ENCODE measurements at places on chromosomes 5 and 9.
A peak's percentile ranks its signal among the peaks of the same experiment; 100 is the strongest.

DNA sequence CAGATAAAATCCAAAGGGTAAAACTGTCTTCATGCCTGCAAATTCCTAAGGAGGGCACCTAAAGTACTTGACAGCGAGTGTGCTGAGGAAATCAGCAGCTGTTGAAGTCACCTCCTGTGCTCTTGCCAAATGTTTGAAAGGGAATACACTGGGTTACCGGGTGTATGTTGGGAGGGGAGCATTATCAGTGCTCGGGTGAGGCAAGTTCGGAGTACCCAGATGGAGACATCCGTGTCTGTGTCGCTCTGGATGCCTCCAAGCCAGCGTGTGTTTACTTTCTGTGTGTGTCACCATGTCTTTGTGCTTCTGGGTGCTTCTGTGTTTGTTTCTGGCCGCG is 727 bp upstream of the ADRB2 start:
- DNase-seq, result no peak

DNA sequence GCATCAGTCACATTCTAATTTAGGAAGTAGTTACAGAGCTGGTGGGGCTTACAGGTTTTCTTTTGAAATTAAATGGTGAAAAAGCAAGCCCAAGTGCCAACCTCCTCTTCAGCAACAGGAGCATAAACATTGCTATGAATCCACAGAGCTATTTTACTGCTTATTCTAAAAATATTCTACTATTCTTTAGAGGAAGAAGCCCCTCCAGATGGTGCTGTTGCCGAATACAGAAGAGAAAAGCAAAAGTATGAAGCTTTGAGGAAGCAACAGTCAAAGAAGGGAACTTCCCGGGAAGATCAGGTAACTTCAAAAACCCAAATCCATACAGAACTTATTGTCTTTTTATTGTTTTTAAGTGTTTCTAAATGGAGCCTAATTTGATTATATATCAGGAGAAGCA is 202.8 kb downstream of the CWC27 start:
- DNase-seq, result no peak

- no peak for DNase-seq
Observed at GRCh38 chr5:128693764-128694163, 155.7 kb upstream of the FBN2 start.

- peak; percentile 26 for DNase-seq
Observed at GRCh38 chr5:43038496-43038989, 1.6 kb downstream of the ANXA2R start.

- no peak for DNase-seq
Observed at GRCh38 chr5:139046551-139046950, 151.6 kb downstream of the SIL1 start.

GRCh38 chr5:124180299-124180874 is 566.1 kb downstream of the ZNF608 start:
- DNase-seq, result no peak

GRCh38 chr9:23287390-23287789 is 538.6 kb downstream of the ELAVL2 start:
- no peak for DNase-seq

- DNase-seq, result no peak
Observed at GRCh38 chr9:127285965-127286364, 21.4 kb downstream of the GARNL3 start.

DNA sequence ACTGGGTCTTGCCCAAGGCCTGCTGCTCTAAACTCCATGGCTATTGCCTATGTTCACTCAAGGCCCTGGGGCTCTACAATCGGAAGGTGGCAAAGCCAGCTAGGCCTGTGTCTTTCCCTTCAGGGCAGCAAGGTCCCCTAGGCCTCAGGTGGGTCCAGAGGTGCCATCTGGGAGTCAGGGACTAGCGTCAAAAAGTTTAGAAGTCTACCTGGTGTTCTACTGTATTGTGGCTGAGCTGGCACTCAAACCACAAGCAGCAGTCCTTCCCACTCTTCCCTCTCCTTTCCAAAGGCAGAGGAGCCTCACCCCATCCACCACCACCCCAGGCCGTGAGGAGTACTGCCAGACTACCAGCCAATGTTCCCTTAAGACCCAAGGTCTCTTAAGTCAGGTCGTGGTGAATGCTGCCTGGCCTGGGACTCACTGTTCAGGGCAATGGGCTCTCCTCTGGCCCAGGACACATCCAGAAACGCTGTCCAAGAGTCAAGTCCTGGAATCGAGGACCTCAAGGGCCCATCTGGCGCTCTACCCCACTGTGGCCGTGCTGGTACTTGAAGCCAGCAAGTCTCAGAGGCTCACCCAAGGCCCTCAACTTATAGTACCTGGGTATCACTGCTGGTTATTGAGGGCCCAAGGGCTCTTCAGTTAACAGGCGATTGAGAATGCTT is 13.0 kb upstream of the SARDH start:
- DNase-seq, result no peak

- DNase-seq, result no peak
Observed at GRCh38 chr5:82641331-82642003, 363.3 kb upstream of the RPS23 start.

GRCh38 chr5:115068239-115069086 is 101.2 kb downstream of the TRIM36 start:
- DNase-seq, result peak; percentile 4

- no peak for DNase-seq
Observed at GRCh38 chr5:28296254-28297013, 1258.0 kb upstream of the CDH9 start.

DNA sequence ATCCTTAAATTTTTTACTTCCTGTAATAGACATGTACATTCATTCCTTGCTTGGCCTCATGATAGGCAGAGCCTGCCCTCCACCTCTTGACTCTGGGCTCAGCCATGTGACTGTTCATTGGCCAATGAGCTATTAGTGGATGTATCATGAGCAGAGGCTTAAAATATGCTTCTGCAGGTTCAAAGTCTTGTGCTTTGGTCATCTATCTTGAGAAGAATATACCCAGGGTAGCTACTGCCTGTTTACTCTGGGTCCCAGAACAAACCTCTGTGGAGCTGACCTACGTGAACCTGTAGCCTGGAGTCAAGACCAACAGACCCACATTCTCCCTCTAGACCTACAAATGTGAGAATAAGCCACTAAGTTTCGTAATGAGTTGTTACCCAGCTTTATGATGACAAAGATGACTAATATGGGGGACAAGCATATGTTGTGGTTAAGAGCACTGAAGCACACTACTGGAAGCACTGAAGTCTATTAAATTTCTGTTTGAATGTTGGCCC is 244.4 kb downstream of the MAST4 start:
- no peak for DNase-seq

GRCh38 chr9:116987721-116988485 is 300.8 kb downstream of the TRIM32 start:
- DNase-seq, result no peak

- no peak for DNase-seq
Observed at GRCh38 chr5:60972231-60972630, 27.2 kb downstream of the NDUFAF2 start.

DNA sequence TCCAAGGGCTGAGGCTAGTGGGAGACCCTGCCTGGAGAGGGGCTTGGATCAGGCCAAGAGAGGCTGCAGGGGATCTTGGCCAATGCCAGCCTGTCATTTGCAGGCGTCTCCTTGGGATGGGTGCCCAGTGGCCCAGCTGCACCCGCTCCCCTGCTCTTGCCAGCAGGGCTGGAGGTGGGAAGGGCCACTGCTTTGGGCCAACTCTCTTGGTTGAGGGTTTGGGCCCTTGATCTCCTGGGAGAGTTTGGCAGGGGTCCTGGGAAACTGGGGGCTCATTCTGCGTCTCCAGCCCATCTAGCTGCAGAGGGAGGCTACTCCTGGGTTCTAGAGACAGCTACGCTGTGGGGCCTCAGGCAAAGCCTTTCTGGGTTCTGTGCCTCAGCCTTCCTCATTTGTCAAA is 10.5 kb downstream of the PSD2 start:
- DNase-seq, result no peak

DNA sequence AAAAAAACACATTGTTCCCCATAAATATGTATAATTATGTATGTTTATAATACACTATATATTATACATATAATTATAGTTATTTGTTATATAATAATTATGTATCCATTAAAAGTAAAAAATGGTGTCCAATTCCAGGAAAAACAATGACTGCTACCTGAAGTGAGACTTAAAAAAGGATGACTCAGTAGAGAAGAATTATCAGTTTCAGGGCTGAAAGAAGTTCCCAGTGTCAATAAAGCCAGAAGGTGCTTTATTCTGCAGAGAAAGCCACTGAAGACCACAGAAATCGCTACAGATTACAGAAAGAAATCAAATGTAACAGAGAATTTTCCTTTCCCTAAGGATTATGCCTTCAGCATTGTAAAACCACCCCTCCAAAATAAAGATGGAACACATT is 50.9 kb downstream of the ANKRD31 start:
- DNase-seq, result no peak

DNA sequence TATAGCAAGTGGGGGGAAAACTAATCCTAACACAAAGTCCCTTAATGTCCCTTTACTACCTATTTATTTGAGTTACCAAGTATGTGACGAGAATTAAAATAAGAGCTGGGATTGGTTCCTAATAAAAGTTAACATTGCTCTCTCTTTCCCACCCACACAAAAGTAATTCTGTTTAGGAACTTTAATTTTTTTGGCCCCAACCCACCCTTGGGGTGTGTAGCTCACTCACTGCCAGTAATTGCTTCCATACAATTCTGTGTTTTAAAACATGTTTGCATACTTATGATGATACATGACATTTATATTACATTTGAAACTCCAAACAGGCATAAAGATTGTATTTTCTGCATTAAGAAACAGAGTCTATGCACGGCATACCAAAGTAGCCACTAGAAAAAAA is 106.5 kb downstream of the BNC2 start:
- DNase-seq, result no peak

GRCh38 chr5:88780736-88781135 is 102.2 kb downstream of the MEF2C start:
- no peak for DNase-seq

DNA sequence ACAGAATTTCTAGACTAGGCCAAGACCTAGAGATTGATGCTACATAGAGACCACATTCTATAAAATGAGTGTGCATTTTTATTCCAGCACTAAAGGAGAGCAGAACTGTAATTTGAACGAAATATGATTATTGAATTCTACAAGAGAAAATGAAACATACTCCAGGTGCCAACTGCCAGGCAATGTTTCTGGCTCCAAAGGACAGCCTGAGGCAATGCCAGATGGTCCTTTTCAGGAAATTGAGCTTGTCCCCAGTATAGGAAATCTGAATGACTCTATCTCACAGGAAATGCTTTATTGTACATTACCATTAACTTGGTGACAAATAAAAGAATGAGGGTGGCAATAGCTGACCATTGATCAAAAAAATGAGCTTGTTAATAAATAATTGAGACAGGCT is 28.8 kb upstream of the RASGRF2 start:
- DNase-seq, result no peak

DNA sequence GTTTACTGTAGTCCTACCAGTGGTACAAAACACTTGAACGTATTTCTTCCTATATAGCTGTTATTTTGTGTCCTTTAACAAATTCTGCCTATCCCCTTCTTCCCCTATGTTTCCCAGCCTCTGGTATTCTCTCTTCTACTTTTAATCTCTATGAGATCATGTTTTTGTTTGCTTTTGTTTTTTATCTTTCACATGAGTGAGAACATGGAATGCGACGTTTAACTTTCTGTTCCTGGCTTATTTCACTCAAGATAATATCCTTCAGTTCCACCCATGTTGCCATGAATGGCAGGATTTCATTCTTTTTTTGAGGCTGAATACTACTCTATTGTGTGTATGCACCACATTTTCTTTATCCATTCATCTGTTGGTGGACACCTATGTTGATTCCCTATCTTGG is 634.4 kb upstream of the WWC1 start:
- no peak for DNase-seq
